ENCODE measurements at places on chromosomes 5 and 9.

DNA sequence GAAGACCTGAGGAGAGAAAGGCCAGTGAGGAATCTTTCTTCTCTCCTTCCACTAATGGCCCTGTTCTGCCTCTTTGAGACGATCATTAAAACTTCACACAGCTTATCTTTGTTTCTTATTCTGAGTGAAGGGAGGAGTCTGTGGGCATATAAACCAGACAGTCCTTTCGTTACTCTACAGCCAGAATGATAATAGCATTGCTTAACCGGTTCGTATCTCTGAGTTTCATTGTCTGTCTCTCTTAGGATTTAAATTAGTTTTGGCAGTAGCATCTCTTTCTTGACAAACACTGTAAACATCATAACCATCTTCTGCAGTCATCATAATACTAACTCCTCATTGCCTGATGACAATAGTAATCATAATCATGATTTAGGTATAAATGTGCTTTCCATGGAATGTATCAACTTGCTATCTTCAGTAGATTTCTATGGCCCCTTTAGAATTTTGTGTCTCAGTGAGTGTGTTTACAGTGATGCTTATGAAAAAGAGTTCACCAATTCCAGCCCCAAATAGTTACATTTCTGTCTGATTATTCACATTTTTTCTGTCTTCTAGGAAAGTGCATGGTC is 618.8 kb upstream of the KLF4 start:
- DNase-seq = no peak

DNA sequence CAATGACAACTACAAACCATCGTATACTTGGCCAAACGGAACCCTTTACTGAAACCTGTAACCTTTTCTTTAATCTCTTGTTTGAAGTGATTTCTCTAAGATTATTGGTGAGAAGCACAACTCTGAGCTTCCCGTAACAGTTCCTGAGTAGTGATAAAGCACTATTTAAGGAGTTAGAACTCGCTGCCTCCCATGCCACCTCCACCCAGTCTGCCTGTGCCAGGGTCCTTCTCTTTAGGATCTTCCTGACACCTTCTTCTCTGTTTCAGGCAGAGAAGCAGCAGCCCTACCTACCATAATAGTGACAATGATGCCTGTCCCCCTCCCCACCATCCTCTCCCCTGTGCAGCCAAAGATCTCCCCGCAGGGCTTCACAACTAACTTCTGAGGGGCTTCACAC is 330.6 kb downstream of the ZSWIM6 start:
- DNase-seq = no peak

GRCh38 chr9:21679432-21679831 is 123.0 kb upstream of the MTAP start:
- DNase-seq = no peak

DNA sequence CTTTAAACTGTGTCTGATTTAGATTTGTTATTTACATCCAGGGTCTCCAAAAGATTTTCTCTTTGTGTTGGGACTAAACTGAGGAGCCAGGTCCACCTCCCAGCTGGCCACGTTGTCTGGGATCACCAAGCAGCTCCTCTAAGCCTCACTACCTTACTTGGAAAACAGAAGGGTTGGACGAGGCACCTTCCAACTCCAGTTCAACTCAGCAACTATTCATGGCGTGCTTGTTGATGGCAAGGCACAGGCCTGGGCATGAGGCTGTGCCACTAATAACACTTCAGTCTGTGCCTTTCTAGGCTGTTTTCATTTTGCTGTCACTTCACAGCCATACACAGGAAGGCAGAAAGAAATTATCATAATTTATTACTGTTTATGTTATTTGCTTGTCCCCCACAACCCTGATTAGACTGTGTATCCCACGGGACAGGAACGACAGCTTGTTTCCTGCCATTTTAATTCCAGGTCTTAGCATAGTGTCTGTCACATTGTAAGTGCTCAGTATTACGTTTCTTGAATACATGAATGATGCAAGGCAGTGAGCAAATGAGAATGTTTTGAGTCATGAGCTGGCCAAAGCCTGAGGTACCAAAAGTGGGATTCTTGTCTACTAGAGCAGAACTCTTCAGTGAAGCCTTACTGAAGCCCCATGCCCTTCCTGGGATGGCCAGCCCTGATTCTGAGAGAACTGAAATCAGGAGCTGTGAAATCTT is 125.8 kb downstream of the GALNT10 start:
- DNase-seq = no peak

DNA sequence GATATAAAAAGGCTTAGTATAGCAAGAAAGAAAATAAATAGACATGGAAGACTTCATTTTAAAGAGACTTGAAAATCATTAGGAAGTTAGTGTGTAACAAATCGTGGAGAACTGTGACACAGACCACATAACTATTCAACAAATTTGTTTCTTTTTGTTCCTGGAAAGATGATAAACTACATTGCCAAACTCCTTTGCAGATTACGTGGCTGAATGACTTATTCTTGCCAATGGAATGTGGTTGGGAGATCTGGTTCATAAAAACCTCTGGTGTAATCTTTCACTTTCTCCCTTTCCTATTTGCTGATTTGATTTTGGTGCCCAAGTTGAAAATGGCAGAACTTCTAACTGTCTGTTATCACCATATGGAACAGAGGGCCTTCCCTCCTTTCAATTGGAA is 328.9 kb upstream of the MEF2C start:
- DNase-seq = no peak

- no peak for DNase-seq
These were observed 86.5 kb downstream of the DAP start for GRCh38 chr5:10674582-10674981.

DNA sequence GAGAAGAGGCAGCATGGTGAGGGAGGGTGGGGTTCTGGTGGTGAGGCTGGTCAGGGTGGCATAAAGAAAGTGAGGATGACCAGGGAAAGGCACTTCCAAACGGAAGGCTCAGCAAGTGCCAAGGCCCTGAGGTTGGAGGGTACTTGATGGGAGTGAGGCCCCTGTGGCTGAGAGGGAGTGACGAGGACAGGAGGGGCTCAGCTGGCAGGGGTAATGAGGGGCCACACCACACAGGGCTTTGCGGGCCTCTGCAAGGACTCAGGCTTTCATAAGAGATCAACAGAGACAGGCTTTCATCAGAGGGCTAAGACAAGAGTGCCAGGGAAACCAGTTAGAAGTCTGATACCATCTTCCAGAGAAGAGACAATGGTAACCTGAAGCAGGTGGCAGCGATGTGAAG is 23.6 kb downstream of the ARPC5L start:
- DNase-seq = no peak

GRCh38 chr9:130922893-130923610 is 16.0 kb downstream of the FIBCD1 start:
- DNase-seq = no peak

GRCh38 chr5:51691538-51692079 is 308.4 kb downstream of the ISL1 start:
- no peak for DNase-seq

DNA sequence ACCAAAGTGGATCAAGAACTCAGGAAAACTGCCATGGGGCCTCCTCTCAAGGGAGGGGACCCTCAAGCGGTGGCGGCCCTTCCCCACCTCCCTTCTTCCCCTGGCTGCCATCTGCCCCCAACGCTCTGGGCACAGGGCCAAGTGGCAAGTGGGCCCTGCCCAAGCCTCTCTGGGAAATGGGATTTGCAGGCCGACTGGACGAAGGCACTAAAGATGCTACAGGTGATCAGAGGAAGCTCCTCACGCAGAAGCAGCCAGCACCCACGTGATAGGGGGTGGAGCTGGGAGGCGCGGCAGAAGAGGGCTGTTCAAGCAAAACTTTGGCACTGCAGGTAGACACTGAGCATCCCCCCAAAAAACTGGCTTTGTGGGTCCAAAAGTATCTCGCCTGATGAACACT is 52.7 kb upstream of the UBTD2 start:
- no peak for DNase-seq

GRCh38 chr5:93454896-93455295 is 126.1 kb downstream of the NR2F1-AS1 start:
- DNase-seq = no peak

DNA sequence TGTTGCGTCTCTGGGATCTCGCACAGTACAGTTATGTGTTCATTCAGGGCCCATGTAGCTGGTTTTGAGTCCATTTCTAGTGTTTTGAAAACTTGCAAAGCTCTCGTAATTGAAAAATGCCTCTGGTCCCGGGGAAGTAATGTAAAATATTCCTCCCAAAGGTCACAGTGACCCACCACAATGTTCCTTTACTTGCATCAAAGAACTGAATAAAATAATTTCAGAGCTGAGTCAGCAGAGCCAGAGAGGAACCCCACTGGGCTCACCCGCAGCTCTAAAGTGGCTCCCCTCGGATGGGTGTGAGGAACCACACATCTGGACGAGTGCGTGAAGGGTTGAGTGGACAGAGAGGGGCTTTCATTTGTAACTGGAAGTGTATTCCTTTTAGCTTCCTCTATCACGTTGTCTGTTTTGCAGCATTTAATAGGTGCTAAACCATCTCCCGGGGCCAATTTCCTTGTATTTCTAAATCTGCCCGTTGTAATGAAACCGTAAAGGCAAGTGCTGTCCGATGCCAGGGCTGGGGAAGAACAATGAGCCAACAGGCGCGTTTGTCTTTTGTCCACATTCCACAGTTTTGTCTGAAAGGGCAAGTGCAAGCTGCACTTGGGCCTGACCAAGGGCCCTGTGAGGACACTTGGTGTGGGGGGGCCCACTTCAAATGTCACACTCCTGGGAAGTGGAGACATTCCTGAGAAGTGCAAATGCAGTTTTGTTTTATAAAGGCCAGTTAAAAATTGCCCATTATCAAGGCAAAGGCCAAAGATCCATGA is 29.9 kb downstream of the COL5A1 start:
- no peak for DNase-seq

GRCh38 chr5:168417731-168418429 is 68.4 kb upstream of the RARS1 start:
- no peak for DNase-seq

DNA sequence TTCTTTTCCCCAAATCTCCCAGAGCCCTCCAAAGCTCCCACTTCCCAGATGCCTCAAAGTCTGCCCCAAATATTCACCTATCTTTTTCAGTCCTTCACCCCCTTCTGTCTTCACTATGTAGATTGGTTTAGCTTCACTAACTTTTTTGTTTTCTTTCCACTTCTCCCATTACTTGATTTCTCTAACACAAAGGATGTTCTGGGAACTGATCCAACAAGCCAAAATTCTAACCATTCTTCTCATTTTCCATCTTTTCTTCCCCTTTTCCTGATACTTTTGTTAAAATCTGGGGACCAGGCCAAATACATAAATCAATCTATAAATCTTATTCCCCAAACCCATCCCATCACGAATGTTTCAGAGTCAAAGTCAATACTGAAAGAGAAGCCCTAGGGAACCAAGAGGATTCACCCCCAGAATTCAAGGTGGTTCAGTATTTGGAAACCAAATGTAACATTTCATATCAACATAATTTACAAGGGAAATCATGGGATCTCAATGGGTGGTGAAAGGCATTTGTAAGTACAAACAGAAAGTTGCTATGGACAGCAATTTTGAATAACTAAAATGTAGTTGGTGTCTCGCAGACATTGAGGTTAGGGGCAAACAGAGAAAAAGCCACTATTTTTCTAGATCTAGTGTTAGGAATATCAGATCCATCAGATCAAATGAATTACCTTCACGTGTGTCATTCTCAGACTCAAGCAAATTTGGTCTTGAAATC is 35.3 kb downstream of the APTX start:
- DNase-seq = no peak

- DNase-seq = no peak
These were observed 69.3 kb downstream of the MAT2B start for GRCh38 chr5:163574472-163575440.

- DNase-seq = no peak
These were observed 236.4 kb downstream of the CAAP1 start for GRCh38 chr9:26656003-26656870.

GRCh38 chr9:135818718-135819475 is 88.4 kb downstream of the CAMSAP1 start:
- DNase-seq = no peak

DNA sequence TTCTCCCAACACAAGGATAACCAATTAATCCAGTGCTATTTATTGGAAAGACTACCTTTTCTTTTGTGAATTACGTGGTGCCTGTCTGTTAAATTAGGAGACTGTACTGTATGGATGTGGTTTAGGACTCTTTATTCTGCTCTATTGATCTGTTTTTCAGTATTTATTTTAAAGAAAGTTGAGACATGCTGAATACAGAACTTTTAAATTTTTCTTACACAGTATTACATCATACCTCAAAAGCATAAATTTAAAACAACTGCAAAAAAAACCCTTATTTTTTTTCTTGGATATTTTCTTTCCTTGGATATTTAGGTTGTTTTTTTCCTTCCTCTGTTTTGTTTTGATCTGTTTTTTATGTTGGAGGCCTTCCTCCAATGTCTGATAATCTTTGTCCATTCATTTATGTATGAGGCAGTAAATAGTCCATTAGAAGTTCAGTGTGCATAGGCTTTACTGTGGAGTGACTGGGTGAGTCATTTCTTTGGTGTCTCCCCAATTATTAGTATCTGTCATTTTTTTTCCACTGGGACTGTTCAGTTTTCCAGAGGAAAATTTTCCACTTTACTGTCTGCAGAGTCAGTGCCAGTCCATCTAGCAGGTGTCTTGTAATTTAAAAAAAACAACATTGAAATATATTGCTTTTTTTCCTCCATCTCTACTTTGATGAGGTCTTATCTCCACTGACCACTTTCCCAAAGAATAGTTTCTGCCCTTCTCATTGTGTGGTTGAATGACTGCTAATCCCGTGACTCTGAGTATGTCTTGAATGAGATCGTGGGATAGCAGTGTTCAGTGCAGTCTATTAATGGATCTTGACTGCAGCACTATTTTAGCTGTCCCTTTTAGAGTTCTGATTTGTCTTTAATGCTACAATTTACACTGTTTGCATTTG is 15.2 kb downstream of the CYSTM1 start:
- no peak for DNase-seq

- DNase-seq = no peak
These were observed 346.9 kb downstream of the ZSWIM6 start for GRCh38 chr5:61678966-61679365.

- DNase-seq = no peak
These were observed 675.7 kb upstream of the FTMT start for GRCh38 chr5:121175986-121176385.

GRCh38 chr5:177339107-177339638 is 12.3 kb downstream of the LMAN2 start:
- DNase-seq = no peak

- no peak for DNase-seq
These were observed 28.4 kb downstream of the FBXW11 start for GRCh38 chr5:171978016-171978415.

GRCh38 chr5:100110497-100110896 is 424.7 kb upstream of the FAM174A start:
- DNase-seq = no peak

DNA sequence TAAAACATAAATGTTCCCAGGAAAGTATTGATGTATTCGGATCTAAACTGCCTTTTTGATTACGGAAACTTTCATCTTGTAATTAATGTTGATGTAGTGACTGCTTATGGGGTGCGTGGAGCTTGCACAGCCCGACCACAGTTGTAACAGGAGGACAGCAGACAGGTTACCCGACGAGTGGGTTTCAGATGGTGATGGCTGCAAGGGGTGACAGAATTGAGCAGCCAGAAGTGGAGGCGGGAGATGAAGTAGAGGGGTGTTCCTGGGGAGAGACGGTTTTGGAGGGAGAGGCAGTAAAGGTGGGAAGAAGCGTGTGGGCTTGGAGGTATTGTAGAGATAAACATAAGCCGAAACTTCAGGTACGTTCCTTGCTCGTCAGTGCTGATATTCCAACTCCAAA is 5.8 kb downstream of the CEP72 start:
- no peak for DNase-seq
